ENCODE measurements at places on chromosomes 2 and 18.

DNA sequence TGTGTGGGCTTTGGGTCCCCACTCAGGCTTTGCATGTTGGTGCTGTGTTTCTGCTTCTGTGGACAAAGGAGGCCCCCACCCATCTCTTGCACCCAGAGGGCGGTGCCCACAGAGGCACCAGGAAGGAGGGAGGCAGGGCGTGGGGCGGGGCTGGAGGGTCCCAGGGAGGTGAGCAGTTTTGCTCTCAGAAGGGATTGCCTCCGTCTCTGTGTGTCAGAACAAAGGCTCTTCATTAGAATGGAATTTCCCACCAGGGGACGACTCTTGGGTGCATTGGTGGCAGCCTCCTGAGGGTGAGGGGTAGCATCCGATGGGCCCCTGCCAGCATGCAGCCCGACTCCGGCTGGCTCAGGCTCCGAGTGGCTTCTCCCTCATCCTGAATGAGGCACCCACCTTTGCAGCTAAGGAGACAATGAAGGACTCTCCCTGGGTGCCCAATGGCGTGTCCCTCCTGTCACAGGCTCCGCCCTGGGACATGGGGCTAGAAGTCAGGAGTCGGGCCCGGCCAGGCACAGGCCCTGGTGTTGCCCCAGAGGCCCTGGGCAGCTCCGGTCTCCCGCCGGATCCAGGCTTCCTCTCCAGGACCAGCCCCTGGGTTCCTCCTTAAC lies 7.0 kb upstream of the ERFE start:
- no peak for DNase-seq

GRCh38 chr18:27213123-27213717 lies 28.1 kb upstream of the CHST9 start:
- DNase-seq, result no peak

GRCh38 chr18:48754993-48755473 lies 195.7 kb downstream of the SMAD7 start:
- no peak for DNase-seq

- DNase-seq, result no peak
Observed at GRCh38 chr2:230873661-230874401, 9.1 kb downstream of the ITM2C start.

GRCh38 chr2:230874456-230874855 lies 9.7 kb downstream of the ITM2C start:
- no peak for DNase-seq

DNA sequence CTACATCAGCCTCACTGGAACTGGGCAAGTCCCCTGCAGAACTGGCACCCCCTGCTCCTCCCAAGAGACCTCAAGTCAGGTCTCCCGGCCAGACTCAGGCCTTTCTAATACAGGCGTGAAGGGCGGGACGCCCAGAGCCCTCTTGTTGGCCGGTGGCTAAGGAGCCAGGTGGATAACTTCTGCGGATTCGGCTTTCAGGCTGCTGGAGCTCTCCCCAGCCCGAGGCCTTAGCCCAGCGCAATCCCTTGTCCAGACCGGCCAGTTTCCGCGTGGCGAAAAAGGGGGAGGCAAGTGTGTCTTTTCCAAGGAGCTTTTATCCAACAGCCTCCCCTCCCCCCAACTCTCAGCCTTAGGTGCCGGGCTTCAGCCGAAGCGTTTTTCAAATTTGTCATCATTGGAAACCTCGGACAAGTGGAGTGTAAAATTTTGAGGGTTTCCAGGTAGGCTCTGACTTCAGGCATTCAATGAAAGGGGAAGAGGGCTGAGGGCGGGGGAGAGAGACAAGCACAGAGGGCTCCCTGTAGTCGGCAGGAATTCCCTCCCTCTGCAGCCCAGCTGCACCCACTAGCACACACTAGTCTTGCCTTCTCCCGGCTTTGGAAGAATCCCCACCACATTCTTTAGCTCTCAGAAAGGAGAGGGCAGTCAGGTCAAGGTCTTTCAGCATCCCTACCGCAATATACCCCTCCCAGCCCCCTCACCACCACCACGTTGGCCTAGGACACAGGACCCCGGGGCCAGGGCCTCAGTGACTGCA lies 9.5 kb upstream of the SATB2 start:
- no peak for DNase-seq

- no peak for DNase-seq
Observed at GRCh38 chr18:29309366-29309765, 1132.4 kb upstream of the CDH2 start.

DNA sequence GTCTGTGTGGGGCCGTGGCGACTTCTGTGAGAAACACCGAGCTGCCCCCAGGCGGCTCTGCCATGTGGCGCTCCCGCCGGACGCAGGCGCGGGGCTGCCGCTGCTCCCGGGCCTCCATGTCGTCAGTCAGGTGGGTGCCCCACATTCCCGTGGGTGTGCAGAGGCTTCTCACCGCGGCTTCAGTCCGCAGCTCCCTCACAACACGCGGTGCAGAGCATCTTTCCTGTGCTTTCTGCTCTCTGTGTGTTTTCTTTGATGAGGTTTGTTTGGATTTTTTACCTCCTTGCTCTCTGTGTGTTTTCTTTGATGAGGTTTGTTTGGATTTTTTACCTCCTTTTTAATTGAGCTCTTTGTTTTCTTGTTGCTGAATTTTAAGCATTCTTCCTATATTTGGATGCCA lies 13.0 kb downstream of the AQP12A start:
- peak; percentile 48 for DNase-seq

GRCh38 chr18:55228191-55228590 lies 268.9 kb upstream of the CCDC68 start:
- DNase-seq, result no peak

DNA sequence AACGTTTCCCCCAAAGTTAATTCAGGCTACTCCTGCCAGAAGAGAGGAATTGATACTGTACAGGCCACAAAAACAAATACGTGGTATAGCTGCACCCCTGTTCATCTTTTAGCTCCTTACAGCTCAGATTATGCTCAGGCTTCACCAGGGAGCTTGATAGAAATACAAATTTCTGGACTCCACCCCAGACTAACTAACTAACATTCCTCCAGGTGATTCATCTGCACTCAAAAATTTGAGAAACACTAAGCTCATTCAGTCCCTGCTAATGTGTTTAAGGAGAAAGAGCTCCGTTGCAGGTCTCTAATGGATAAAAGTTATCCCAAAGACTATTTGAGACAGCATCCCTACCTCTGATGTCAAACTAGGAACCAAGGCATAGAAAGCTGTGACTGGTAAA lies 36.8 kb upstream of the UNC80 start:
- no peak for DNase-seq

- no peak for DNase-seq
Observed at GRCh38 chr18:23226391-23226790, 91.1 kb downstream of the CABLES1 start.

All from DND-41 (cell line).